ENCODE measurements at places on chromosomes 3 and 15. TPM values are rescaled to one million over a fixed set of nuclear protein-coding genes. Genes with fewer than 3 reads are reported as not detected.

ALPK3 gene
- total RNA-seq, result 0.24 TPM

GOLGA8G gene
- total RNA-seq, result not detected

ANKUB1 gene
- total RNA-seq, result not detected

FGF12 gene
- total RNA-seq, result not detected

ONECUT1 gene
- not detected for total RNA-seq

ZNF148 gene
- 71.5 TPM for total RNA-seq

Measured in B cell (primary cell).